ENCODE measurements at places on chromosomes 3 and 15.

DNA sequence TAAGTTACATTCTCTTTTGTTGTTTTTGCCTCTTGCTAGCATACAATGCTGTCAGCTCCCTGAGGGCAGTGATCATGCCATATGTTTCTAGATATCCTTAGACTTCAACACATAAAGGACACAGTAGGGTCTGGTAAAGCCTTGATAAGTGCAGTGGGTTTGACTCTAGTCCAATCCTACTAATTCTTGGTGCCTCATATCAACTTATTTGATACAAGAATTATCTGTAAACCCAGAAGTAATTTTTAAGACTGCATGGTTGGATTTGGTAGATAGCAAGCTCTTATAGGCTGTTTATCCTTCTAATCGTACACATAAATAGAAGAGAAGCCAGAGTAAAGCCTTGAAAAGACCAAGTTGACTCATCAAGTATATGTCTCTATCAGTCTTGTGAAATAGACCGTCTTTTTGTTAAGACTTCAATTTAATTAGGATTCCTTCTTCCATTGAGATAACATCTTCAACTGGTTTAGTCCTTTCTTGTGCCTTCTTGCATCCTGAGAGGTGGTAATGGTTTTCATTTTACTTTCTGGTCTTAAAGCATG, 265.6 kb upstream of the CDIN1 start:
- DNase-seq = no peak

DNA sequence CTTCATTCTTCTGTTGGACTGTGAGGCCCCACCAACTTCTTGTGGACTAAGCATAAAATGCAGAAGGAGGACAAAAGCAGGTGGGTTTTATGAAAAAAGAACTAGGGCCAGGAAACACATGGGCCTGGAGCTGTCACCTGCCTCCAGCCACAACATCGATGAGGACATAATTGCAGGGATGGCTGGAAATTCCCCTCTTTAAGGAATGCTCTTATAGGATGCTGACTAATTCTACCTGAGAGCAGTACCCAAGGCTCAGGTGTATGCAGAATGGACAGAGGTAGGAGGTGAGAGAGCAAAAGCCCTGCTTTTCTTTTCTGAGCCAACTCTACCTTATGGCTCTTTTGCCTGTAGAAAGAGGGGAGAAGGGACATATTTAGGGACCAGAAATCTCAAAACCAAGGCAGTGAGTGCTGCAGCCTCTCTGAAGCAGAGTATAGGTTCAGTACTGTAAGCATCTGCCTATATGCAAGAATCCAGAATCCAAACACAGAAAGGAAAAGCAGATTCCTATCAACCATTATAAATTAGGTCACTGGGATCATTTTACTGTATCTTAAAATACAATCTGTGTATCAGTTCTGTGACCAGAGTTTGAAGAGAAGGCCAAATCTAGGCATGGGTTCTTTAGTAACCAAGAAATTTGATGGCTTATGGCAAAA, 205.3 kb upstream of the WNT5A start:
- no peak for DNase-seq

DNA sequence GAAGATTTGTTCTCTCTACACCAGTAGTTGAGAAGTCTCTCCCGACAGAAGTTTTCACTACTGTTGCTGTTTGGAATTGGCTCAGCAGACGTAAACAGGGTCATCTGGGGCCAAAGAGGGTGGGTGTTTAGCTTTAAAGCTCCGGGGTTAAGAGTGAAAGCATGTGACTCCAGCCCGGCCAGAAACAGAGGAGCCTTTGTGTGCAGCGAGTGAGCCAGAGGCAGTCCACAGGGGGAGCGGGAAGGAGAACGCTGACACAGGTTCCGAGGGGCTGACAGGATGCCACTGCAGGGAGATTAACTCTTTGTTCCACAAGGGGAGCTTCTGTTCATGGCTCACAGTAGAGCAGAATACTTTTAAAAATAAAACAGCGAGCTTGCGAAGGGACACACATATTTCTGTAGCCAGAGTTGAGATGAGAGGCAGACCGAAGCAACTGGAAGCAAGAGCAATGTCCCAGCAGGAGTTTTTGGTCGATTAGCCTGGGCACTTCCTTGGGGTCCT, 26.9 kb downstream of the BMF start:
- DNase-seq = no peak

DNA sequence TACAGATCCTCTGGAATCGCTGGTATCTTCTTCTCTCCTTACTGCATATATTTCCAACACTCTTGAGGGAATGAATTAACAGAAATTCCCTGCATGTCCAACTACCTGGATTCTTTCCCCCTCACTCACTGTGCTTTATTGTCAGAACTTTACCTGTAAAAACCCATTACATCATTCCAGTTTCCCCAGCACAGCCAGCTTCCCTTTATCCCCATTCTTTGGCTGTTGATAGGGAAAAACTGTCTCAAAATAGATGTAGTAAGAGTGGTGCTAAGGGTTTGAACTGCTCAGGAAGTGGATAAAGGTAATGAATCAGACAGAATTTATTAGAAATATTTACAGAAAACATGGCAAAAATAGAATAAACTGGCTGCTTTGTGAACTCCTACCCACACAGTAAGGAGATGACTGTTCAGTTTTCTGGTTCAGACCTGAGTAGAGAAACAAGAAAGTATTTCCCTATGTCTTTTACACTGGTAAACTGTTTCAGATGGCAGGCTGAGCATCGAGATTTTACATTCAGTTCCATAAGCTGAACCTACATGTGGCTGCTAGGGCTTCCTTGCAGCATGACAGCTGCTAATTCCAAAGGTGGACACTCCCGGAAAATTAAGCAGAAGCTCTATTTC, 188.4 kb downstream of the CPNE4 start:
- no peak for DNase-seq

DNA sequence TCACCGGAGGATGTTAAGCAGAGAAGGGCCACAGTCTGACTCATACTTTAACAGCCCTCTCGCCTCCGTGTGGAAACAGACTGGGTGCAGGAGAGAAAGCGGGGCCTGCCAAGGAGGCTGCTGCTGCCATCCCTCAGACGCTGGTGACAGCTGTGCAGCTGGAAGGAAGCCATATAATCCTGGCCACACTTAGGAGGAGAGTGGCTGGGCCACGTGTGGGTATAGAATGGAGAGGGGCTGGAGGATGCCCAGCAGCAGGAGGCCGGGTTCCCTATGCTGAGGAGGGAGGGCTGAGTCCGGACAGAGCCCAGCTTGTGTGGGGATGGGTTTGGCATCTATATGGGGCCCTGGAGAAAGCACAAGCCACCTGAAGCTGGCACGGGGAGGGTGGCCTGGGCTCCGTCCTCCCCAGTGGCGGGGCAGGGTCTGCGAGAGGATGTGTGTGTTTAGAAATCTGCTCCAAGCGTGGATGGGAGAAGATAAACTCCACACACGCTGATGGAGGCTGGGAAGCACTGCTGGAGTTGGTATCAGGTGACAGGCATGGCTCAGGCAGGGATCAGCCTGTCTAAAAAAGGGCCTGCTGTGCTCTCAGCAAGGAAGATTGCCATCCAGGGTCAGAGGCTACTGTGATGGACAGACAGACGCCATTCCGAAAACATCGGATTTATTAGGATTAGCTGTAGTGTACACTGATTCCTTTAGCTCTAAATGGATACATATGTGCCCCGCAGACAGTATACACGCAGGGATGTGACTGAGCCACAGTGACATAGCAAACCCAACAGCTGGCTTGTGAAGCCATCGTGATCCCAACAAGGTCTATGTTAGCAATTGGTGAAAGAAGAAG, 15.9 kb downstream of the ABTB1 start:
- no peak for DNase-seq

- DNase-seq = no peak
Measured at GRCh38 chr15:23686466-23687142, 501 bp downstream of the NDN start.

DNA sequence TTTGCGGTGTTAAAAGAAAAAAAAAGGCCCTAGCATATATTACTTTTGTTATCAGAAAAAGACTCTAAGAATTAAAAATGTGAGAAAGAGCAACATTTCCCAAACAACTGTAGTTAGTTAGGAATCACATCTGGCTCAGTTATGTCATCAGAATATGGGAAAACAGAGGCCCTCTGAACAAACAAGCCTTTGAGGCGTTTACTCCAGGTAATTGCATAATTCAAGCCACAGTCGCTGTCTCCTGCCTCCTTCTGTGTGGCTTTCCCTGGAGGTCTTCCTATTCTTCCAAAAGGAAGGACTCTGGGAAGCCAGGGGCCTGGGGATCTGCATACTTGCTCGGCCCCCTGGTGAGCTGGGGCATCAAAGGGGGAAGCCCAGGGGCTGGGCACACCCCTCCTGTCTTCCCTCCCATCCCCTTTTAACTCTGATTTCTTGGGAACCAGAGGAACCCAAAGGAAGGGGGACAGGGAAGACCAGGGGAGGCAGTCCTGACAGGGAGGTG, 3.7 kb upstream of the FAM107A start:
- DNase-seq = no peak

- DNase-seq = no peak
Measured at GRCh38 chr15:69067296-69067695, 52.8 kb downstream of the NOX5 start.

GRCh38 chr3:94616833-94617232, 554.0 kb downstream of the NSUN3 start:
- no peak for DNase-seq

GRCh38 chr3:98171071-98171470, 4.6 kb downstream of the OR5H15 start:
- no peak for DNase-seq

DNA sequence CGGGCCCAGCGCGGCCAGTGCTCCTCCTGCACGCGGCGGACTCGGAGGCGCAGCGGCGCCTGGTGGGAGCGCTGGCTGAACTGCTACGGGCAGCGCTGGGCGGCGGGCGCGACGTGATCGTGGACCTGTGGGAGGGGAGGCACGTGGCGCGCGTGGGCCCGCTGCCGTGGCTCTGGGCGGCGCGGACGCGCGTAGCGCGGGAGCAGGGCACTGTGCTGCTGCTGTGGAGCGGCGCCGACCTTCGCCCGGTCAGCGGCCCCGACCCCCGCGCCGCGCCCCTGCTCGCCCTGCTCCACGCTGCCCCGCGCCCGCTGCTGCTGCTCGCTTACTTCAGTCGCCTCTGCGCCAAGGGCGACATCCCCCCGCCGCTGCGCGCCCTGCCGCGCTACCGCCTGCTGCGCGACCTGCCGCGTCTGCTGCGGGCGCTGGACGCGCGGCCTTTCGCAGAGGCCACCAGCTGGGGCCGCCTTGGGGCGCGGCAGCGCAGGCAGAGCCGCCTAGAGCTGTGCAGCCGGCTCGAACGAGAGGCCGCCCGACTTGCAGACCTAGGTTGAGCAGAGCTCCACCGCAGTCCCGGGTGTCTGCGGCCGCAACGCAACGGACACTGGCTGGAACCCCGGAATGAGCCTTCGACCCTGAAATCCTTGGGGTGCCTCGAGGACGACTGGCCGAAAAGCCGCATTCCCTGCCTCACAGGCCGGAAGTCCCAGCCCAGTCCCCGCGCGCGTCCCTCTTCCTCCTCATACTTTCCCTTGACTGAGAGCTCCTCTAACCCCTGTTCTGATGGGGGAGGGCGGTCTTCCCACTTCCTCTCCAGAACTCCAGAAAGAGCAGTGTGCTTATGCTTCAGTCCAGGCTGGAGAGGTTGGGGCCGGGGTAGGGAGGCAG, 1.4 kb upstream of the IL17RC start:
- DNase-seq = no peak

DNA sequence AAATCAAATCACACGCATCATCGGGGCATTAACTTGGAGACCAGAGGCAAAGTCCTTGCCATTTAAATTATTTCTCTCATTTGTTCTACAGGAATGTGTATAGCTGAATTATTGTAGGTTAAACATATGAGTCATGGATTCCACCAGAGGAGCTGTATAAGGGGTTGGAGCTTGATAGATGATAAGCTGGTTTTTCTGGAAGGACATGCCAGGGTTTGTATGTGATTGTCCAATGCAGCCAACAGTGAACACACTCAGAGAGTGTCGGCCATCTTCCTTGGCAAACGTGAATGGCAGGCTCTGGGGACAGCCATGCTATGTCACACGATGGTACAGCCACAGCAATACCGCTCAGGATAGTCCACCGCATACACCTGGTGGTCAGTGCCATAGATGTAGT, 25.1 kb downstream of the SSUH2 start:
- DNase-seq = no peak

DNA sequence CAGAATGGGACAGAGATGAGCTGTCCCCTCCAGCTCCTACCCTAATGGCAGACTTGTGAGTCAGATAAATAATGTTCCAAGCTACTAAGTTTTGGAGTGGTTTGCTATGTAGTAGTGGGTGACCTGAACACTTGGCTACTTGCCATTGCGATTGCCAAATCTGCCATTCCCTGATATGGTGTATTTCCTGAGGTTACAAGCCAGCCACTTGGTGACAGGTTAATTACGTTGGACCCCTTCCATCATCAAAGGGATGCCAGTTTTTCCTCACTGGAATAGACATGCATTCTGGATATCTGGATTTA, 33.6 kb downstream of the MORF4L1 start:
- DNase-seq = no peak

DNA sequence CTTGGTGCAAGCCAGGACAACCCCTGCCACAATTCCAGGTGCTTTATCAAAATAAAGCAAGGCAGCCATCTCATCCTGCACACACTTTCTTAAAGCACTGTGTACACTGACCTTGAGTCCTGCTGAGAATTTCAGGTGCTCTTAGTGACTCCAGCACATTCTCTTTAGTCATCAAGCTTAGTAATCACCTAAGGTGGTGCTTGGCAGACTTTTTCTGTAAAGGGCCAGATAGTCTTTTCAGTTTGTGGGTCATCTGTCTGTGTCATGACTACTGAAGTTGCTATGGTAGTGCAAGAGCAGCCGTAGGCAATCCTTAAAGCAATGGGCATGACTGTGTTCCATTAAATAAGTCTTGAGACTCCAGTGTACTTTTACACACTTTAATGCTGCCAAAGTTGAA, 36.4 kb downstream of the RIOX2 start:
- DNase-seq = no peak

DNA sequence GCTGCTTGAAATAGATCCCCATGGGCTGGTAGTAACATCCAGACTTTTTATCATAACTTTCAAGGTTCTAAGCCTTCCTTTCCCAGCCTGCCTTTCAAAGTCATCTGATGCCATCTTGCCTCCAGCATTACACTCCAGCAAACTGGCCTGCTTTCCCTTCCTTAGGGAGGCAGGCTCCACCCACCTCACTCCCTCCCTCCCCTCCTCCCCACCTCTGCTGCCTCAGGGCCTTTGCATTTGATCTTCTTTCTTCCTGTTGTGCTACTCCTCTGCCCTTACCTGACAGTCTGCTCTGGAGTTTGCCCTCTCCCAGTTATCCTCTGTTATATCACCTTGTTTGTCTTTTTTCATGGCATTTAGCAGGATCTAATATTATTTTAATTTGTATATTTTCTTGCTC, 319.5 kb downstream of the KCNH8 start:
- no peak for DNase-seq

GRCh38 chr15:83613714-83614113, 40.2 kb upstream of the ADAMTSL3 start:
- no peak for DNase-seq

DNA sequence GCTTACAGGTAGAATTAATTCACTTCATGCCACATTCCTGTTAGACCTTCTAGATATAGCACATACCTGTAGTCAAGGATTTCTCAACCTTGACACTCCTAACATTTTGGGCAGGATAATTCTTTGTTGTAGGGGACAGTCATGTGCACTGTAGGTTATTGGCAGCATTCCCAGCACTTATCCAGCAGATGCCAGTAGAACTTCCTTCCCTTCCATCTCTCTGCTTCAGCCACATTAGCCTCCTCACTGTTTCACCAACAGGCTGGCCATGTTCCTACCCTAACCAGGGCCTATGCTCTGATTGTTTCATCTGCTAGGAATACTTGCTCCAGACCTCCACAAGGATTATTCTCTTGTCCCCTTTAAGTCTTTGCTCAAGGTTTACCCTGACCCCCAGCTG, 68.0 kb upstream of the STAC start:
- no peak for DNase-seq

GRCh38 chr3:41320953-41321641, 121.8 kb downstream of the CTNNB1 start:
- DNase-seq = no peak
